ENCODE measurements at places on chromosomes 5 and 9. TPM values are rescaled to one million over a fixed set of nuclear protein-coding genes. Genes with fewer than 3 reads are reported as not detected.

GRCh38 chr5:144017119-144017518 is 153.3 kb downstream of the YIPF5 start:
- DNase-seq: no peak

DNA sequence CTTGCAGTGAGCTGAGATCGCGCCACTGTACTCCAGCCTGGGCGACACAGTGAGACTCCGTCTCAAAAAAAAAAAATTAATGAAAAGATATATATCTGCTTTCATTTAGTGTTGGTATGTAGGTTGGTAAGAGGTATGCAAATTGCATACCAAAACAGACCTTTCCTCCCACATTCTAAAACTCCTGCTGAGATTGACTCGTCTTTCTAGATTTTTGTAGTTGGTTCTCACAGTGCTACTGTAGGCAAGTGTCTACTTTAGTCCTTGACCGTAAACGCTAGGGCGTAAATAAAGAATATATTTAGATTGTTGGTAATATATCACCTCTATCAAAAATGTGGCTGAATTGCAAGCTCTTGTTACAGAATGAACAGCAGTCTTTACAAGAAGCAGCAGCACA is 445.9 kb downstream of the CHSY3 start:
- no peak for DNase-seq

Gene TMEM174
- total RNA-seq: not detected

Gene EIF4E1B
- not detected for total RNA-seq

DNA sequence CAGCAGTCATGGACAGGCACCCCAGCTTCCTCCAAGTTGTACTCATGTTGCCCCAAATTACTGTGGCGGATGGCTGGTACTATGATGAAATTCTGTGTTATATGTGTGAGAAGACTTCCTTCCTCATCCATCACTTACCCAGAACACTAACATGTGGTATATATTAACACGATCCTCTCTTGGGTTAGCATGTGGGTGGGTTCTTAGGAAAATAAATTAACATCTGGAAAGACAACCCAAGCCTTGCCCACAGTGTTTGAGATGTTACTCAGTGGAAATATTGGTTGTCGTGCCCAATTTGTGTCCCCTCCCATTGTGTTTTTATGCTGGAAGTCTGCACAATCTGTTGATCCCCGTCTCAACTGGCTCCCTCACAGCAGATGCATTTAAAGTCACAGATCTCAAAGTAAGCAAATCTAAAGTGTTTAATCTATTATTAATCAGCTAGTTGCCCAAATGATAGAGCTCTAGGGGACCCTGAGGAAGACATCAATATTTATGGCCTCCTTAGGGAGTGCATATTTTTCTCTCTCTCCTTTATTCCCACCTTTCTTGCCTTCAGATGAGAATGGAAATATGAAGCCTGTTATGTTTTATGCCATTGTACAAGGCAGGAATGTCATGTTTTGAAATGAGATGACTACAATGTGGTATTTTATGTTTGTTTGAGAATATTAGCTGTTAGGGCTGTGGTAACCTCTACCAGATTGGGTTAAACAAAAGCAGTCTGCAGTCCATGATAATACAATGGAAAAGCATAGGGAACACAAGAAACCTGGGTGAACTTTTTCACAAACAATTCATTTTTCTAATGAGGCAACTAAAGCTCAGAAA is 93.9 kb downstream of the GRIA1 start:
- peak; percentile 52 for DNase-seq

GRCh38 chr9:93093877-93094657 is 1.9 kb upstream of the CARD19 start:
- no peak for DNase-seq

DNA sequence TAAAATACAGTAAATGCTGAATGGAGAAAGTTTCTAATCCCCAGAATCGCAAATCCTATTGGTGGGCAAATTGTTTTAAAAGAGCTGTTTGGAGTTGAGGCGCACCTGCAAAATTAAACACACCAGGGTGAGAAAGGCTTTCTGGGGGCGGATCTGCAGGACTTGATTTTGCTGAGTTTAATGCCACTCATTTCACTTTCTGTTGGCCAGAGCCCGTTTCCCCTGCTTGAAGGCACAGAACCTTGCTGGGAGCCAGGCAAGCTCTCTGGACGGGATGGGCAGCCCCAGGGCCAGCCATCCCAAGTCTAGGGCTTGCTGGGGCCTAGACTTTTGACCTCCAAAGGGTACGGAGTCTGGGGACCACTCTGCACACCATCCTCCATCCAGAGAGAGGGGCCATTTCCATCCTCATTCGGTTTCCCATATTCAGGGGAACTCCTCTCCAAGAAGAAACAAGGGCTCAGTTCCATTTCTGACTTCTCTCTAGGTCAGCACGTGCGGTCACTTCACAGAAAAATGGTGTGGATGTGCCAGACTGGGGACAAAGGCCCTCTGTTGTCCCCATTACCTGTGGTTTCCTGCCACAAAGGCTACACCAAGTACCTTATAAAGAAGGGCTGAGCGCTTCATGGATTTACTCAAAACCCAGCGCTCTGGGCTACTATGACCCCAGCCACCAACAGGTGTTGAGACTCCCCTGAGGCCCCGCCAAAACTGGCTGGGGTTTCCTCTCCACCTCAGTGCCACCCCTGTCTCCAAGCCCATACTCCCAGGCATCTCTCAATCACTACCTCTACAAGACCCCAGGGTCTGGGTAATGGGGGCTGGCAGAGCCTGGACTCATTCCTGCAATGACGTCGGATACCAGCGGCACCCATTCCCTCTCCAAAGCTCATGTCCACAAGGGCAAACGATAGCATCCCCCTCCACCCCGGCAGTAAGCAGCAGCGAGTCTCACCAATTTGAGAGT is 170.0 kb downstream of the AUH start:
- DNase-seq: no peak

Gene CCNB1
- 400 TPM for total RNA-seq

Gene PCDHB11
- 0.77 TPM for total RNA-seq

Data from LHCN-M2 (cell line).